ENCODE measurements at places on chromosomes 13 and 19. TPM values are rescaled to one million over a fixed set of nuclear protein-coding genes. Genes with fewer than 3 reads are reported as not detected.

Gene RFPL4AL1
- total RNA-seq: not detected

GRCh38 chr13:33180122-33180804, 105.3 kb downstream of the STARD13 start:
- no peak overlapping the region for H3K27ac ChIP-seq
- DNase-seq: no peak
- no peak overlapping the region for H3K4me3 ChIP-seq
- H3K4me1 ChIP-seq: no peaks in the 10 kb centered on the region

DNA sequence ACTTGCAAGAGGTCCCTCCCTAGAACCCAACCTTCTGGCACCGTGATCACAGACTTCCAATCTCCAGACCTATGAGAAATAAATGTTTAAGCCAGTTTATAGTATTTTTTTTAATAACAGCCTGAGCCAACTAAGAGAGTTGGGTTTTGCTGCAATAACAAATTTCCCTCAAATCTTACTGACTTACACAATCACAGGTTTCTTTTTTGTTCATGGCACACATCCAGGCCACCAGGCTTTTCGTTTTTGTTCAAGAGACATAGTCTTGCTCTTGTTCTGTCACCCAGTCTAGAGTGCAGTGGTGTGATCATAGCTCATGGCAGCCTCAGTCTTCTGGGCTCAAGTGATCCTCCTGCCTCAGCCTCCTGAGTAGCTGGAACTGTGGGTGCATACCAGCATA, 2.0 kb upstream of the SELENOV start:
- no peaks in the 10 kb centered on the region for H3K36me3 ChIP-seq
- DNase-seq: no peak
- no peak overlapping the region for H3K4me3 ChIP-seq
- peaks cover 23% of the 10 kb centered on the region for H3K27me3 ChIP-seq
- no peak overlapping the region for H3K27ac ChIP-seq

DNA sequence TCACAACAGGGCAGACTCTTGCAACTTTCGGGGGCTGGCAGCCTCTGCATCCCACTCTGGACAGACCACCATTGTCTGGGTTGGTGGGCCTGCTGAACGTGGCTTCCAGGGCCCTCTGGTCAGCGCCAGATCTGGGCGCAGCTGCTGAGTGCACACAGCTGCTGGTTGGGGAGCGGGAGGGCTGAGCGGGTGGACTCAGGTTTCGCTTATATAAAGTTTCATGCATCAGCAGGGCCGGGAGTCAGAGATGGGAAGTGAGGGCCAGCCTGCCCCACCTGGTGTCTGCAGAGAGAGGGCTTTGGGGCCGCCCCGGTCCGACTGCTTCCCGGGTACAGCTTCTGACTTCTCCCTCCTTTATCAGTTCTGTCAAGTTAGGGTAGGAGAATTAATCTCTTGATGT, 6.9 kb downstream of the ARHGEF7 start:
- no peak for DNase-seq
- no peaks in the 10 kb centered on the region for H3K4me1 ChIP-seq
- peaks cover 3% of the 10 kb centered on the region for H3K27me3 ChIP-seq

DNA sequence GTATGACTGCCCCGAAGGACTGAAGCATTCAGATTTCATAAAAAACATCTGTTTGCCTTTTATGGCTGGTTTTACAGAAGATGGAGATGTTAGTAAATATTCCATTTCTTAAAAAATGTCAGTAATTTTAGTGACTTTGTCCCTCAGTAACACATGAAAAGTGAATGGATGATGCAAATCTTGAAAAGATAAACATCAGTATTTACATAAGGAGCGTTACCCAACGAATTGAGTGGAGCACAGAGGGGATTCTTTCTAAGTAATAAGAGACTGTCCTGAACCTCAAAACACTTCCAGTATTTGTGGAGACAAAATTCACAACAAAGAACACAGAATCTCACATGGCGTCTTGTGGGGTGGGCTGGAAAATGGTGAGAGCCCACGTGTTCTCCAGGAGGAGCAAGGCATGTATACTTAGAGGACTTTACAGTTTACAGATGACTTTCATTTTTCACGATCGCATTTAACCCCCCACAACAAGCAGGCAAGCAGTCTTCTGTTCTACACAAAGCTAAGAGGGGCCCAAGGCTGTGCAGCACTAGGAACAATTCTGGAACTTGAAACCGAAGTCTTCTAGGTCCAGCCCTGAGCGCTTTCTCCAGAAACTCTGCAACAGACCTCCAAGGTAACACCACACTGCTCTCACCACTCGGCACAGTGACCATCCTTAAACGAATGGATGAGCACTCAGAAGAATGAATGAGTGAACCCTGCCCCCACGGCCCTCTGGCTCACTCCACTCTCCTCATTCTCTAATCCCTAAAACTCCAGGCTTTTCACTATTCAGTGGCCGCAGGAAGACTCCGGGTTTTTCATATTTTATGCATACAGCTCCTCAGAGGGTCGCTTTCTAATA, 709.8 kb downstream of the UQCRFS1 start:
- no peaks in the 10 kb centered on the region for H3K4me1 ChIP-seq
- no peak for DNase-seq
- no peak overlapping the region for H3K27ac ChIP-seq
- no peak overlapping the region for H3K4me3 ChIP-seq
- H3K36me3 ChIP-seq: no peaks in the 10 kb centered on the region

DNA sequence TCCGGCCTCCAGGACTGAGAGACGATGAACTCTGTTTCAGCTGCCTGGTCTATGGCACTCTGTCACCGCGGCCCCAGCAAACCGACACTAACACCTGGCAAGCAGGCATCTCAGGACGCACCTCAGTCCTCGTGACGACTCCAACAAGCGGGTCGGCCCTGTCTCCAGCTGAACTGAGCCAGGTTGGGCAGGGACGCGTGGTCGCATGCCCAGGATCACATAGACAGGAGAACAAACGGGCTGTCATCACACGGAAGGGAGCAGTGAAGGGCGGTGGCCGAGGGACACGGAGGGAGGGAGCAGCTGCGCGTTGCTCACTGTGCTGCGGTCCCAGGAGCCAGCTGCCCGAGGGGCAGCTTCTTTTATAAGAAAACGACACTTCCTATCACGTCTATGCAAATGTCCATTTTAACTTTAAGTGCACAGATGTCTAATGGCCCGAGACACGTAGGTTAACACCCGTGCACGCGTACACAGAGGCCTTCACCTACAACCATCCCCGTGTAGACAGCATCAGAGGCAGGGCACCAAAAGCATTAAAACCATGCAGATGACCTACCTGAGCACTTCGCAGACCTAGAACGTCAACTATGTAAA, 8.9 kb downstream of the SGTA start:
- H3K27ac ChIP-seq: no peak overlapping the region
- H3K4me1 ChIP-seq: no peaks in the 10 kb centered on the region
- no peaks in the 10 kb centered on the region for H3K36me3 ChIP-seq
- no peak overlapping the region for H3K4me3 ChIP-seq

GRCh38 chr13:60931858-60932546, 483.6 kb downstream of the PCDH20 start:
- peak; percentile 12 for DNase-seq
- no peak overlapping the region for H3K27ac ChIP-seq
- H3K4me3 ChIP-seq: no peak overlapping the region
- no peaks in the 10 kb centered on the region for H3K4me1 ChIP-seq
- no peaks in the 10 kb centered on the region for H3K36me3 ChIP-seq

Gene ZNF563
- 2.2 TPM for total RNA-seq

Gene DENND1C
- 0.39 TPM for total RNA-seq

DNA sequence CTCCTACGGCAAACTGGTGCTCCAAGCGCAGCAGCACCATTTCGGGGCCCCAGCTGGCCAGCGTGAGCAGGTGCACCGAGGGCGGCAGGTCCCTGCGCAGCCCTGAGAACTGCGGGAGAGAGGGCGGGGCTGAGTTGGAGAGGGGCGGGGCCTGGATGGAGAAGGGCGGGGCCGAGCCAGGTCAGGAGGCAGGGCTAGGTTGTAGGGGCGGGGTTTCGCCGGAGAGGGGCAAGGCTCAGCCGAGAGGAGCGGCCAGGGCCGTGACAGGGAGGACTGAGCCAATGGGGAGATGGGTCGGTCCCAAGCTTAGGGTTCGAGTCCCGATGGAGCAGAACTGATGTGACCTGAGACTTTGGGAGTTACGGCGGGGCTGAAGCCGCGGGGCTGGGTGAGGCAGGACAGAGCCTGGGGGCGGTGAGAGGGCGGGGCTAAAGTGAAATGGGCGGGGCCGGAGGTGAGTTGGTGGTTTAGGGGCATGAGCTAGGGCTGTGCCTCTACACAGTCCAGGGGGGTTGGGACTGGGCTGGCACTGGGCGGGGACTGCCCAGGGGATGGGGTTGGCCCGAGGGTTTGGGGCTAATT, 19.0 kb downstream of the MAN2B1 start:
- no peak overlapping the region for H3K27ac ChIP-seq
- DNase-seq: no peak
- H3K4me1 ChIP-seq: no peaks in the 10 kb centered on the region
- H3K27me3 ChIP-seq: no peaks in the 10 kb centered on the region
- no peak overlapping the region for H3K4me3 ChIP-seq

Gene RPL18
- 670 TPM for total RNA-seq

GRCh38 chr13:45368571-45368970, 27.6 kb upstream of the TPT1 start:
- no peaks in the 10 kb centered on the region for H3K27me3 ChIP-seq
- no peaks in the 10 kb centered on the region for H3K36me3 ChIP-seq
- H3K4me3 ChIP-seq: no peak overlapping the region
- no peak for DNase-seq
- peaks cover 2% of the 10 kb centered on the region for H3K4me1 ChIP-seq

Gene KCNJ14
- 2.9 TPM for total RNA-seq

- no peaks in the 10 kb centered on the region for H3K27me3 ChIP-seq
- DNase-seq: no peak
- H3K27ac ChIP-seq: no peak overlapping the region
- no peaks in the 10 kb centered on the region for H3K36me3 ChIP-seq
- no peaks in the 10 kb centered on the region for H3K4me1 ChIP-seq
These were observed 6.5 kb downstream of the TNFSF13B start for GRCh38 chr13:108276060-108276459.

Gene ZNF773
- 10.2 TPM for total RNA-seq

DNA sequence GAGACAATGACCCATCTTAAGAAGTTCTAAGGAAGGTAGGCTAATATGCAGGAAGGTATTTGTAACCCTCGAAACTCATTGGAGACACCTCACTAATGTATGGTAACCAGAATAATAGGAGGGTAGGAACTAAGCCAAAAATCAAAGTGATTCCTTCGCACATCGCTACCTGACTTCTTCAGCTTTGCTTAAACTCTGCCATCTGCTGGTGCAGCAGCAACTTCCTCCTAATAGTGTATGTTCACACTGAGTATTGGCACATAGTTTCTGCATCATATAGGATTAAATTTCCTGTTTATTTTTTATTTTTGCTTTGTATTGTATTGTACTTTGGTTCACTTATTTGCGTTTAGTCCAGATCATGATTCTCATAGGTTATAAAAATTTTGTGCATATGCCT, 676.2 kb downstream of the GPC5 start:
- DNase-seq: no peak
- no peaks in the 10 kb centered on the region for H3K4me1 ChIP-seq
- H3K27me3 ChIP-seq: no peaks in the 10 kb centered on the region
- no peak overlapping the region for H3K4me3 ChIP-seq

DNA sequence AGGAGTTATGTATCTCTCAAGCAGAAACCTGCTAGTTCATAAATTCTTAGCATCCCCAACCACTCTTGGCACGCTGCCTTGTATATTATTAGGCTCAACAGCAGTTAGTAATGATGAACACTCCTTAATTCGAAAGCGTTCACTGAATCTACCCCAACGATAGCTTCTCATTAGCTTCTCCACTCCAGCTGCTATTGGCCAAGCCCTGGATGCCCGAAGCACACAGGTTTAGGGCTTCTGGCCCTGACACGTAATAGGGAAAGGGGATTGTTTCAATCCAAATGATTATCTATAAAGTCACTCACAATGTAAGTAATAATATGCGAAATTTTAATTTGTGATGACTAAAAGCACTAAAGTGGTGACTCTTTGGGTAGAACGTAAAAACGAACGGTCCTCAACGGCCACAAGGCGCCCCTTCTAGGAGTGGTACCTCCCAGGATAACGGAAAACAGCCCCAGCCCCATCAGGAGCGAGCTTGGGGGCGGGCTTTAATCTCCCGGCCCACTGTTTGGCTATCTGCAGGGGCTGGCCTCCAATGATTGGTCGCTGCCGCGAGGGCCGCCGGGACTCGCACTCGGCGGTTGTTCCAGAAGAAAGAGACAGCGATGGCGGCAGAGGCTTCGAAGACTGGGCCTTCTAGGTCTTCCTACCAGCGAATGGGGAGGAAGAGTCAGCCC, at the start of gene RNF17:
Gene RNF17 (plus strand): TSS at position 574 of the 680 bp plus-strand sequence. CDS start 35 bp downstream, at position 609.
- no peak within 1 kb of the TSS for H3K27ac ChIP-seq
- H3K4me3 ChIP-seq: no peak within 1 kb of the TSS
- no peaks in the 10 kb centered on the region for H3K27me3 ChIP-seq
- H3K36me3 ChIP-seq: no peaks in the 10 kb centered on the region

Gene GPR183
- 0.15 TPM for total RNA-seq

Gene FFAR3
- total RNA-seq: not detected
